ENCODE measurements at places on chromosomes 6 and 20. TPM values are rescaled to one million over a fixed set of nuclear protein-coding genes. Genes with fewer than 3 reads are reported as not detected.
A peak's percentile ranks its signal among the peaks of the same experiment; 100 is the strongest.

DNA sequence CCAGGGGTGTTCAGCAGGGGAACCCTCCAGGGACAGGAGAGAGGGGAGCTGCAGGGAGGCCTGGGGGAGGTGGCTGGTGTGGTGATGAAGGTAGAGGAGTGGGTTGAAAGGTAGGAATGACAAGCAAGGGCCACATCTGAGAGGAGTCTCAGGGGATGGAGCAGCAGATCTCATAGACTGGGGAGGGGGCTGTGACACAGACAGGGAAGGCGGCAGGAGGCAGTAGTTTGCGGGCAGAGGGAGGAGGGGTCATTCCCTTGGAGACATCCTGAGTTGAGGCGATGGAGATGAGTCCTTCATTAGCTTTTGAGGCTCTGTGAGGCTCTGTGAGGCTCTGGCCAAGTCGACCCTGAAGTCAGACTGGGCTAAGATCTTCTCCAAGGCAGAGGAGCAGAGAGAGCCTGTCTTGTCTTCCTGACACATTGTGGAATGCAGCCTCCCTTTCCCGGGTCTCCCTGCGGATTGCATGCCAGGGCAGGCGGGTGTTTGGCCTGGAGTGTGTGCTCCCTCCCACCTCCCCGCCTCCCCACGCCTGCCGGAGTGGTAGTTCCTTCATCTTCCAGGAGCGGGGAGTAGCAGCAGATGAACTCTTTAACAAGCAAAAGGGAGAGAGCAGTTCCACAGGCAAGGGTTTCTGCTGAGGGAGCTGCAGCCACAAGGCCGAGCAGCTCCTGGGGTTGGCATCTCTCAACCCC is 34.3 kb upstream of the MLN start:
- no peak for DNase-seq
- H3K4me1 ChIP-seq: peaks cover 13% of the 10 kb centered on the region
- no peak overlapping the region for H3K4me3 ChIP-seq
- peaks cover 40% of the 10 kb centered on the region for H3K27me3 ChIP-seq
- no peak overlapping the region for H3K27ac ChIP-seq
- peaks cover 4% of the 10 kb centered on the region for H3K36me3 ChIP-seq

- peak overlapping the region; percentile 71 for H3K27ac ChIP-seq
- peaks cover 56% of the 10 kb centered on the region for H3K4me1 ChIP-seq
- H3K36me3 ChIP-seq: no peaks in the 10 kb centered on the region
- DNase-seq: no peak
- no peaks in the 10 kb centered on the region for H3K27me3 ChIP-seq
- H3K4me3 ChIP-seq: peak overlapping the region; percentile 41
Observed at GRCh38 chr6:34658605-34659265, 37.8 kb downstream of the ILRUN start.

DNA sequence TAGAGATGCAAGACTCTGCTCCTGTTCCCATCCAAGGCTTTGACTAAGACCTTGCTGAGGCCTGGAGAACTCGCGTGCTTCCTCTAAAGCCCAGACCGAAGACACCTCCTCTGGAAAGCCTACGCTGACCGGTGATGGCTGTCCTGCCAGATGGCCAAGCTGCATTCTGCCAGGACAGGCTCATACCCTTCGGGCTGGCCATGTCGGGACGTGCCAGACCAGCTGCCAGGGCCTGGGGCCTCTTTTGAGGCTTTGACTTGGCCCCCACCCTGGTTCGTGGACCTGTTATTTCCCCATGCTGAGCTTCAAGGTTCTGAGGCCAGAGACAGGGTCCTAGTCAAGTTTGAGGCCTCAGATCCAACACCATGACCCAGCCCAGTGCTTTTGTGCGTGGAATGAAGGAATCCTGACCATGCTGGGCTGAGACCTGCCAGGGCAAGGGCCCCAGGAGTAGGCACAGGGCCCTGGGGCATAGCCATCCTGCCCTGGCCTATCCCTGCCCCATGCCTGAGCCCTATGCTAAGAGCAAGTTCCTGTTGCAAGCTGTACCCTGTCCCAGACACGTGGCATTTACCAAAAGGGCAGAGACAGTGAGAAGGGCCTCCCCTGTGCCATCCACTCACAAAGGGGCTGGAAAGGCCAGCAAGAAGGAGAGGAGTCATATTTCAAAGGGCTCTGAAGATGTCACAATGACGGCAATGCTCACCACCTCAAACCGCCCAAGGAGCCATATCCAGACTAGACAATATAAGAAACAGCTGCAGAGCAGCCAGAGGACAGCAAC is 42.8 kb downstream of the MRPL14 start:
- H3K4me3 ChIP-seq: no peak overlapping the region
- H3K27ac ChIP-seq: no peak overlapping the region
- peaks cover under 1% of the 10 kb centered on the region for H3K27me3 ChIP-seq
- H3K36me3 ChIP-seq: no peaks in the 10 kb centered on the region
- H3K4me1 ChIP-seq: no peaks in the 10 kb centered on the region
- no peak for DNase-seq

- peaks cover 16% of the 10 kb centered on the region for H3K4me1 ChIP-seq
- no peaks in the 10 kb centered on the region for H3K27me3 ChIP-seq
- peaks cover 19% of the 10 kb centered on the region for H3K36me3 ChIP-seq
- no peak overlapping the region for H3K4me3 ChIP-seq
- H3K27ac ChIP-seq: no peak overlapping the region
- DNase-seq: no peak
Observed at GRCh38 chr6:21200134-21200870, 393.2 kb upstream of the SOX4 start.

DNA sequence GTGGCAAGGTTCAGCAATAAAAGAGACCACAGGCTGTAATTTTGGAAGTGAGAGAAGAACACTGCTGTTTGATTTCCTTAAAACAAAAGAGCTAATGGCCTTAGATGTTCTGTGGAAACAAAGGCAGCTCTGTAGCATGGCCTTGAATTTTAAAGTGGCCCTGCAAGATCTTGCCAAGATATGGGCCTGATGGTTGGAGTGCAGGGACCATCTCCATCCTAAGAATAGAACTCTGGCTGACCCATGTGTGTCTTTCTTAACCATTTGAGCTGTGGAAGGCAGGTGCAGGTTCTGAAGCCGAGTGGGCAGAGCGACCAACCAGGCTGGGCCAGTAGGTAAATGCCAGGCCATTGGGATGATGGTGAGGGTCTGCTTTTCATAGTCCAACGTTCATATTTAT is 73.8 kb upstream of the VSTM2L start:
- peaks cover 6% of the 10 kb centered on the region for H3K4me1 ChIP-seq
- no peaks in the 10 kb centered on the region for H3K36me3 ChIP-seq
- no peak for DNase-seq
- H3K27me3 ChIP-seq: no peaks in the 10 kb centered on the region
- H3K27ac ChIP-seq: no peak overlapping the region
- no peak overlapping the region for H3K4me3 ChIP-seq

DNA sequence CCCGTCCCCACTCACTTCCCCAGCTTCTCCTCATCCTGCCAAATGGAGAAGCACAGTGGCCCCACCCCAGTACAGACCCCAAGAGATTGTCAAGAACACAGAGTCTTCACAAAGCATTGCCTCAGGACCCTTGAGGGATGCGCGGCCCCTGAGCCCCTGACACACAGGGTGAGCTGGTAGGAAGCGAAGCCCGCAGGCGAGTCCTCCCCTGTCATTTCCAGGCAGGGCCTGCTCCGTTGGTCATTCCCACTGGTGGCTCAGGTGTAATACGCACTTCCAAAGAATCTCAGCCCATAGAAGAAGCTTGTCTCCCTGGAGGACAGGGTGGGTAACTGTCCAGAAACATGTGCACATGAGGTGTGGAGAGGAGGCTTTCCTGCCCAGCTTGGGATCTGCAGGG is 404.2 kb downstream of the THBS2 start:
- DNase-seq: no peak
- peaks cover 17% of the 10 kb centered on the region for H3K4me1 ChIP-seq
- H3K27me3 ChIP-seq: no peaks in the 10 kb centered on the region
- peaks cover 5% of the 10 kb centered on the region for H3K36me3 ChIP-seq
- no peak overlapping the region for H3K4me3 ChIP-seq

DNA sequence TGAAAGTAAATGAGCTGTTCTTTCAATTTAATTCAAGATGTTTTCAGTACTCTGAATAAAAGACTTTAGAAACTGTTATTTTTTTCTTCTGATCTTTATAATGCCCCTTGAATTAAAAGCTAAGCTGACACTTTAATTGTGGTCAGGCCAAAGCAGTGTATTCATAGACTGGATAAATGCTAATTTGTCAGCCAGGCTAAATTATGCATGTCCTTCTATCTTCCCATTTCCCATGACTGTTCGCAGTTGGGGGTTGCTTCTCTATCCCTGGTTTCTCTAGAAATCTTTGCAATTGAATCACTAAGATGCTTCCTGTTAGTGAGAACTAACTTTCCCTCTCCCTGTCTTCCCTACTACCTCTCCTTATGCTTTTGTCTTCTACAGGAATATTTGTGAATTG is 396.2 kb downstream of the RFPL4B start:
- H3K27me3 ChIP-seq: no peaks in the 10 kb centered on the region
- no peaks in the 10 kb centered on the region for H3K4me1 ChIP-seq
- no peak overlapping the region for H3K27ac ChIP-seq
- H3K4me3 ChIP-seq: no peak overlapping the region
- H3K36me3 ChIP-seq: no peaks in the 10 kb centered on the region
- DNase-seq: no peak

GRCh38 chr6:158938811-158939254 is 61.2 kb downstream of the RSPH3 start:
- peaks cover 12% of the 10 kb centered on the region for H3K27me3 ChIP-seq
- no peaks in the 10 kb centered on the region for H3K36me3 ChIP-seq
- peaks cover 17% of the 10 kb centered on the region for H3K4me1 ChIP-seq
- no peak overlapping the region for H3K27ac ChIP-seq
- no peak for DNase-seq
- peak overlapping the region; percentile 69 for H3K4me3 ChIP-seq

DNA sequence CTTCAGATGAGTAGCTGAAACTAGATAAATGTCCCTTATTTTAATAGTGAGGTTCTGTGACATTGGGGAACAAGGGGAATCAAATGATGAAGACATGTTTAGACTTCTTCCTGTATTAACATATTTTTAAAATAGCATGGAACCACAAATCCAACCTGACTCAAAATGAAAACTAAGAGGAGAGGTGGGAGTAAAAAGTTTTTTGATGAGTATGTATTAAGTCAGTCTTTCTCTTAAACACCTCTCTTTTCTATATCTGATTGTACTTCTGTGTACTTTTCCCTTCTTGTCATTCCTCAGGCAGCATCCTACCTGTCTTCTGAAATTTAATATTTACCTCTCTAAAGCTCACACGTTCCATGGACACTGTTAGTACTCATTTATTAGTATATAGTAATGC is 8.7 kb upstream of the SDHAF4 start:
- H3K36me3 ChIP-seq: no peaks in the 10 kb centered on the region
- H3K4me3 ChIP-seq: no peak overlapping the region
- no peak overlapping the region for H3K27ac ChIP-seq
- peaks cover 4% of the 10 kb centered on the region for H3K27me3 ChIP-seq
- no peaks in the 10 kb centered on the region for H3K4me1 ChIP-seq
- no peak for DNase-seq

DNA sequence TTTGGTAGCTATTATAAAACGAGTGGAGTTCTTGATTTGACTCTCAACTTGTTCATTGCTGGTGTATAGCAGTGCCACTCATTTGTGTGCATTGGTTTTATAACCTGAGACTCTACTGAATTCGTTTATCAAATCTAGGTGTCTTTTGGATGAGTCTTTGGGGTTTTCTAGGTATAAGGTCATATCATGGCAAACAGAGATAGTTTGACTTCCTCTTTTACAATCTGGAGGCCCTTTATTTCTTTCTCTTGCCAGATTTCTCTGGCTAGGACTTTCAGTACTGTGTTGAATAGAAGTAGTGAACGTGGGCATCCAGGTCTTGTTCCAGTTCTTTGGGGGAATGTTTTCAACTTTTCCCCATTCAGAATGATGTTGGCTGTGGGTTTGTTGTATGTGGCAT is 38.8 kb downstream of the SUMO4 start:
- no peak overlapping the region for H3K4me3 ChIP-seq
- H3K27ac ChIP-seq: no peak overlapping the region
- no peaks in the 10 kb centered on the region for H3K36me3 ChIP-seq
- H3K27me3 ChIP-seq: peaks cover 4% of the 10 kb centered on the region
- peaks cover 15% of the 10 kb centered on the region for H3K4me1 ChIP-seq

Gene HSPA12B
- not detected for total RNA-seq

Gene GJA10
- total RNA-seq: not detected

Gene PTK7
- total RNA-seq: 4.1 TPM

Gene STMND1
- not detected for total RNA-seq

Gene NR2E1
- not detected for total RNA-seq

Gene AKAP12
- 4.7 TPM for total RNA-seq

Measured in natural killer cell treated with Interleukin-12 subunit alpha and Interleukin-12 subunit beta and Interleukin-15 and Interleukin-18, amount 100 ng/mL, for 72 hours (primary cell).